ENCODE measurements at places on chromosomes 5 and 9.
A peak's percentile ranks its signal among the peaks of the same experiment; 100 is the strongest.

GRCh38 chr9:78030553-78031443 is 813 bp downstream of the GNAQ start:
- DNase-seq, result peak; percentile 67

- DNase-seq, result no peak
These were observed 68.2 kb upstream of the TBCA start for GRCh38 chr5:77844373-77844622.

DNA sequence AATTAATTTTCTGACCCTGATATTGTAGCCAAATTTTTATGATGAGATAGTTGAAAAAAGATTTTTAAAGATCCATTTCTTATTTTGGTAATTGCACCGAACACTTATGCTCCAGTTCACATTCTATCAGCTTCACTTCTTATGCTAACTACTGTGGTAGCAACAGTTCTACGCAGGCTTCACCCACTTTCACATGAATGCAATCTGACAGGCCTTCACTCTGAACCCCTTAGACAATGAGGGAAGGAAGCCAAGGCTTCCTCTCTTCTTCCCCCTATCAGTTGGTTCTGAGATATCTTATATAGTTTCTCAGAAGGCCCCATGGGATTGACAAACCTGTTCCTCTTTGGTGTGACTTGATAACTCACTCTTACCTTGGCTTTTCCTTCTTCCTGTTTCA is 185.8 kb downstream of the CETN3 start:
- DNase-seq, result no peak

DNA sequence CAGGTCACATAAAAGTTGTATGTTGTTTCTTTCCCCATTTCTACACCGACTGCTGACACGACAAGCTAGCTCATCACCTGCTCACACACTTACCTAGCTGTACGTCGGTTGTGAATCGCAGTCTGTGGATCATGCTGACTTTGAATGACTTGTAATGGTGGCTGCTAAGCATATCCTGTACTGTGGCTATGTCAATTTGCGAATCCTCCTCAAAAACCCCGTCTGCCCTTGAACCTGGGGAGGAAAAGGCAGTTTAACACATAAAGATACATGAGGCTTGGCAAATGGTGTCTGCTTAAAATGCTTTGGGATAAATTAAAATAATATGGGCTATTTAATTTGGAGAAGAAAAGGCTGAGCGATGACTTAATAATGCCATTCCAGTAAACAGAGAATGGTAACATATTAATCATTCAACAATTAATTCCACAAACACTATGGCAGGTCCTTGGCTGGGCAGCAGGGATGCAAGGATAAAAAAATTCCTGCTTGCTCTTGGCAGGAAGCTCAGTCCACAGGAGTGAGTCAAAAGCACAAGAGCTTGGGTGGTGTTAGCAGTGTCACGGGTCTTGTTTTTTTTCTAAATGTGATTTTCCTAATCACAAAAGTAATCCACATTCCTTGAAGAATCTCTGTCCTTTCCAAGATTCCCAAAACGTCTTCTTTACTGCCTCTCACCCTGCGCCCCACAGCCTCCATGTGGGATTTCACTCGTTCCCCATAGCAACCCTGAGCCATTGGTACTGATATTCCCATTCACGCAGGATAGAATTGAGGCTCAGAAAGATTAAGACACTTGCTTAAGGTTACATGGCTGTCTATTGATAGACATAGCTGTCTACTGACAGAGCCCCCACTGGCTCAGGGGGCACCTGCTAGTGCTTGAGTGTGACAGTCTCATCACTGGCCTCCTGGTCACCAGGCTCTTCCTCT is 222.4 kb downstream of the MAPKAP1 start:
- DNase-seq, result no peak

DNA sequence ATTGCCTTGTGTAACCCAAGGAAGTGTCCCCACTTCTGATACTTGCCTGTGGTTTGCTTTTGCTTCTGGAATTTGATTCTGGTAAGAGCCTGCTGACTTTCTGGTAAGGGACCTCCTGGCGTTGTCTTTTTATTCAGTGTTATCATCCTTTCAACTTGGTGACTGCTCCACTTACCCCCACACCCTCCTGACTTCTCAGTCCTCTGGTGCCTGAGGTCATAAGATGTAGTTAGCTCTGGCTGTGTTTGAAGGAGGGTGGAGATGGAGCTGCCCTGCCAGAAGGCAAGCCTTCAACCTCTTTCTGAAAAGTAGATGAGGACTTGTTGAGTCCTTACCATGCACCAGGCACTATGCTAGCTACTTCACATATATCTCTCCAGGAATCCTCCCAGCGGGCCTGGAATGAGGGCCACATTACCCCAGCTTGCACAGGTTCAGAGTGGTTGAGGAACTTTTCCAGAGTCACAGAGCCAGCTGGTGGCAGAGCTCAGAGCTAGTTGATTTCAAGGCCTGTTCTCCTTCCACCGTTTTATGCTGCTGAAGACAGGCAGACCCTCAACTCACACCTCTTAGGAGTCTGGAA is 45.2 kb upstream of the PITX1 start:
- DNase-seq, result no peak

DNA sequence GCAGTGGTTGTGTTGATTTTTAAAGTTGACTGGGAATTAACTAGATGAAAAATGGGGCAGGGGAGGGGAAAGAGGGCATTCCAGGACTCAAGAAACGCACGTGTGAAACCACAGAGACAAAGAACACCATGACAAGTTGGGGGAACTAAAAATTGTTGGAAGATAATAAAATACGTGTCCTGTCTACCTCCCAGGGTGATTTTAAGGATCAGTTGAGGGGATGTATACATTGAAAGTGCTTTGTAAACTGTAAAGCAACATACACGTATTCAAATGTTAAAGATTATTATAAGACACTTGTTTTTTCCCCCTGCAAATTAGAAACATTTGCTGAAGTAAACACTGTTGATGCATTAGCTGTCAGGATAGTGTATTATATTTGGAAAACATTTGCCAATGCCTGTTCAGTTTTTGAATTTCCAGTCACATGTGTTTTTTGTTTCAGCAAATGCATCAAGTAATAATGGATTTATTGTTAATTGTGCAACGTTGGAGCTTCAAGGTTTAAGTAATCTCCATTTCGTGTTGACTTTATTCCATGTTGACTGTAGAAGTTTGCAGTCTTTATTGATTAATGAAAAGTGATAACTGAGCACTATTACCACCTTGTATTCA is 412.7 kb downstream of the ACTL7B start:
- no peak for DNase-seq

DNA sequence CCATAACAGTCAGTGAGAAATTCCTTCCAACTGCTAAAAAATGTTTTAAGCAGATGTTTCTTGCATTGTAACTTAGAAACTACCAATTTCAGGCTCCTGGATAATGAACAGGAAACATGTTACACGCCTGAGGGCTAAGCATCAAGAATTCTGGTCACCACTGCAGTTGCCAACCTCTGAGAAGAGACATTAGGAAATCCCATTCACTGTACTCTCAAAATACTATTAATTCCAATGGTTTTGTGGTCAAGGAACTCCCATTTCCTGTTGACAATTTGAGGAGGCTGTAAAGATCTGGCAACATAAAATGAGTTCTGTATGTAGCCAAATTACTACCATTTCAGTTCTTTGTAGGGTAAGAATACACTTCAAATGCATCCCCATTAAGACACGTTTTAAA is 456.0 kb upstream of the MEF2C start:
- no peak for DNase-seq

DNA sequence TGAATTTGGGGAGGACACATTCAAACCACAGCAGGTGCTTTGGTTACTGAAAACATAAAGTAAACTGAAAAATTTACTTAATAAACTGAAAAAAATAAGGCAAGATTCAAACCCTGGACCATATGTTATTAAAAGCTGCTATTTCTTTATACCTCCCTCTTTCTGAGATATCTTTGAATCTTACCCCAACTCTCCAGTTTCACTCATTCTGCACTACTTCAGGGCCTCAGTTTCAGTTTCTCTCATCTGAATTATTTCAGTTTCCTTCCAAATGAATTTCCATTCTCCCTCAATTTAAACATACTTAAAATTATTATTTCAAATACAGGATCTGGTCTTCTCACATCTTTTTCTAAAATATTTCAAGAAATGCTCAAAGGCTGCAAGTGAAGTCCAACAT is 4.9 kb upstream of the OXCT1 start:
- no peak for DNase-seq

DNA sequence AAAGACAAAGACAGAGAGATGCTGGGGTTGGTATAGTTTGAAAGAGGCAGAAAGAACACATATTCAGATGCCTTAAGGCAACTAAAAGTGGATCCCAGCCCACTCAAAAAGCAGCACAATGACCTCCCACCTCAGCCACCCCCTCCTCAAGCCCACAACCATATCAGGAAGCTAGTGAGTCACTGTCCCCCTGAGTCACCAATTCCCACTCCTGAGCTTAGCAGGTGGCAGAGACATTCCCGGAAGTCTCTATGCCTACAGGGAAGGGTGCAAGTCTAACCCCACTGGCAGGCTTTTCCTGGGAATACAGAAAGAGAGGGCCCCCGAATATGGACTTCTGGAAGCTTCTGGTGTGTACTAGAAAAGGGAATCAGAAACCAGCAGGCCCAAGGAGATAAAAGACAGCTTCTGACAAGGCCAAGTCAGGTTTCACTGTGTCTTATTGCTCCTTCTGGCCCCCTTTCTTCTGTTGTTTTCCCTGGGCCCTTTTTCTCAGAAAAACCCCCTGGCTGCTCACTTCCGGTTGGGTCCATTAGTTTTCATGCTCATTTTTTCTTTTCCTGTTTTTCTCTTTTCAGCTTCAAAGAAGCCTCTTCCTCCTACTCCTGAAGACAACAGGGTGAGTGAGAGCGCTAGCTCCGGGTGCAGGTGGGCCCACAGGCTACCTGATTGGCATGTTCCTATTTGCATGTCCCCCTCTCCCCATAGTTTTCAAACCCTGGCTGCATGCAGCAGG is 36.8 kb downstream of the ITK start:
- peak; percentile 67 for DNase-seq

GRCh38 chr5:73304381-73304780 is 131.4 kb downstream of the TMEM174 start:
- DNase-seq, result no peak

- no peak for DNase-seq
These were observed 200.8 kb downstream of the PLK2 start for GRCh38 chr5:58258984-58259684.

- DNase-seq, result peak; percentile 61
These were observed 35.1 kb upstream of the ADRB2 start for GRCh38 chr5:148791334-148791667.

DNA sequence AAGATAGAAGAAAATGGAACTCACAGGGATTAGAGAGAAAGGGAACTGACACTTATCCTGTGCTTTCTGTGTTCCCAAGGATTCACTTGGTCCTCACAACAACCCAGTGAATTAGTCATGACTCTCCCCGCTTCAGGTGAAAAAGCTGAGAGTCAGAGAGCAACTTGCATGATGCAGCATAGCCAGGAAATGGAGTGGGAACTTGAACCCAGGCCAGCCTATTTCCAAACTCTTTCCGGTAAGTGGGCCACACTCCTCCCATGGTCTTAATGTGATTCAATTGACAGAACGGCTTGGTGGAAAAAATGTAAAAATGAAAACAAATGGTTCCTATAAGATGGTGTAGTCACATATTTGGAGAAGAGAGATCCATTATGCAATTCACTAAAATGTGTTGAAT is 45.9 kb upstream of the CEMIP2 start:
- no peak for DNase-seq

DNA sequence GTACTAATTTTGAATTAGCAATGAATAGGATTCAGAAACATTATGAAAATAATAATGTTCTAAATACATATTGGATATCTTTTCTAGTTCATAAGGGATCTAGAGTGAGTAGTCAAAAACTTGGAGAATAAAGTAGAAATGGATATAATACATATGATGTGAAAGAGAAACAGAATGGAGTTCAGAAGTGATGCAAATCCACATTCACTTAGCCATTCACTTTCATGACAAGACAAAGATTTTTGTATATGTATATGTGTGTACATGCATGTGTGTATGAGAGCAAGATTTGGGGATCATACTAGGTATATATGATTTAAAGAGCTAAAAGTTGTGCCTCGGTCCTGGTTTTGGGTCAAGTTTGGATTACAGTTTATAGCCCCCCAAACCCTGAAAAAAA is 34.1 kb downstream of the TMEM252 start:
- no peak for DNase-seq

- DNase-seq, result no peak
These were observed 58.1 kb downstream of the TJP2 start for GRCh38 chr9:69232135-69232534.
